Motor neuron (in vitro differentiated cells): ENCODE measurements at places on chromosomes 2 and 18. TPM values are rescaled to one million over a fixed set of nuclear protein-coding genes. Genes with fewer than 3 reads are reported as not detected.

Gene RTP5
- 1.2 TPM in 2 replicates for total RNA-seq

GRCh38 chr2:23859983-23860382 is 66.9 kb downstream of the ATAD2B start:
- no peak for ATAC-seq

DNA sequence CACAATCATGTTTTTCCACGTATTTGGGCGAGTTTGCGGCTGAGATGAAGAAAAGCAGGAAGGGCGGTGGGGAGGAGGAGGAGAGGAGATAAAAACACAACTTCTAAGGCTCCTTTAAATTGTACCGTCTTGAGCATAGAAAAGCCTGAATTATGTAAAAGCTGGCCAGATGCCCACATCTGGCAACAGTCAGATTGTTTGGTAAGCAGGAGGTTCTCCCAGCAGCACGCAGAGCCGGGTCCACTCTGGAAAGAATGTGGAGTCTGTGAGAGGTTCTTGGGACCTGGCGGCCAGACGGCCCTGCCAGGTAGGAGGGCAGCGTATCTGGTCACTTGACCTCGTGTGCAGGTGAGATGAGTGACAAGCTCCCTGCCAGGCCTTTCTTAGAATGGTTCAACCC is 215.3 kb upstream of the APCDD1 start:
- ATAC-seq, result peak; percentile 49

DNA sequence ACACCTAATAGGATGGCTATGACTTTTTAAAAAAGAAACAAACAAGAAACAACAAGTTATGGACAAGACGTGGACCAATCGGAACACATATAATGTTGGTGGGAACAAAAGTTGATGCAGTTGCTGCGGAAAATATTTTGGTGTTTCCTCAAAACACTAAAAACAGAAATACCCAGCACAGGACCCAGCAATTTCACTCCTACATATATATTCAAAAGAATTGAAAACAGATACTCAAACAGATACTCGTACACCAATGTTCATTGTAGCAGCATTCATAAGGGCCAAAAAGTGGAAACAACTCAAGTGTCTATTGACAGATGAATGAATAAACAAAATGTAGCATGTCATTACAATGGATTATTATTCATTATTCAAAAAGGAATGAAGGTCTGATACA is 12.1 kb downstream of the CCDC141 start:
- ATAC-seq, result no peak

DNA sequence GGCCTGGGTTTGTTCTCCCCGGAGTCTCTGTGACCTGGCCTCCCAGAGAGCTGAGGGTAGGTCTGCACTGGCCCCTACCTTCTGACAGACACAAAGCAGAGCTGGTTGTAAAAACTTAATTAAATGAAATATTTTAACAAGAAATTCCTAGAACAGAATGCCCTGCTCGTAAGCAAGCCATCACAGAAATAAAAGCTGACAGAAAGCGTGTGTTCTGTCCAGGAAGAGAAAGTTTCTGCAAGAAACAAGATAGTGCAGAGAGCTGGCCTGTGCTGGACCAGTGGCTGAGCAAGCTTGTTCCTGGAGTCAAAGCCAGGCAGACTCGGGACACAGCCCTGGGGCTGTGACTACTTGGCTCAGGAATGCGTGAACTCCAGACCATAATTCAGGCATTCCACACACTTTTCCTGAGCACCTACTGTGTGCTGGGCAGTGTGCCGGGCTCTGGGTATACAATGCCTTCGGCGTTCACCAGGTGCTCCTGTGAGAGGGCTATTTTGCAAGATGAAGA is 51.6 kb downstream of the APOB start:
- peak; percentile 44 for ATAC-seq

DNA sequence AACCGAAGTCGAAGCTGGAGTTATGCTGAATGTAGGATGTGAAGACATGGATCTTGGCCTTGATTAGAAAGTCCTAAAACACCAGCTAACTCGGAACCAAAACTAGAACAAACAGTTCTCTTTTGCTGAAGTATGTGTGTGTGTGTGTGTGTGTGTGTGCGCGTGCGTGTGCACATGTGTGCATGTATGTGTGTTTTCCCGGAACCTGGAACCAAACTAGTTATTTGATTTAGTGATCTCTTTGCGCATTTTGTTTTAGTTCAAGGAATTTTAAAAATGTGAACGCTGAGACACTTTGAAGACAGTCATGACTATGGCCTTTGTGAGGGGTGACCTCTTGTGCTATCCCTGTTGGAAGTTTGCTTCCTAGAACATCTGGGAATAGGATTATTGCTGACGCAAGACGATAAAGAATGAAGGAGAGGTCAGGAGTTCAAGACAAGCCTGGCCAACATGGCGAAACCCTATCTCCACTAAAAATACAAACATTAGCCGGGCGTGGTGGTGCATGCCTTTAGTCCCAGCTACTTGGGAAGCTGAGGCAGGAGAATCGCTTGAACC is 23.8 kb downstream of the FHL2 start:
- no peak for ATAC-seq

- no peak for ATAC-seq
Observed at GRCh38 chr2:11998218-11998617, 251.8 kb downstream of the LPIN1 start.

- no peak for ATAC-seq
Observed at GRCh38 chr2:144889348-144889747, 369.4 kb upstream of the ZEB2 start.

Gene MOB4
- total RNA-seq, result 44.7 and 46.2 TPM in 2 replicates
